ENCODE measurements at places on chromosomes 7 and 10. TPM values are rescaled to one million over a fixed set of nuclear protein-coding genes. Genes with fewer than 3 reads are reported as not detected.

- no peak overlapping the region for H3K4me3 ChIP-seq
- H3K27ac ChIP-seq = no peak overlapping the region
- no peak for DNase-seq
- no peaks in the 10 kb centered on the region for H3K36me3 ChIP-seq
Measured at GRCh38 chr10:110657973-110658691, 14.0 kb downstream of the RBM20 start.

DNA sequence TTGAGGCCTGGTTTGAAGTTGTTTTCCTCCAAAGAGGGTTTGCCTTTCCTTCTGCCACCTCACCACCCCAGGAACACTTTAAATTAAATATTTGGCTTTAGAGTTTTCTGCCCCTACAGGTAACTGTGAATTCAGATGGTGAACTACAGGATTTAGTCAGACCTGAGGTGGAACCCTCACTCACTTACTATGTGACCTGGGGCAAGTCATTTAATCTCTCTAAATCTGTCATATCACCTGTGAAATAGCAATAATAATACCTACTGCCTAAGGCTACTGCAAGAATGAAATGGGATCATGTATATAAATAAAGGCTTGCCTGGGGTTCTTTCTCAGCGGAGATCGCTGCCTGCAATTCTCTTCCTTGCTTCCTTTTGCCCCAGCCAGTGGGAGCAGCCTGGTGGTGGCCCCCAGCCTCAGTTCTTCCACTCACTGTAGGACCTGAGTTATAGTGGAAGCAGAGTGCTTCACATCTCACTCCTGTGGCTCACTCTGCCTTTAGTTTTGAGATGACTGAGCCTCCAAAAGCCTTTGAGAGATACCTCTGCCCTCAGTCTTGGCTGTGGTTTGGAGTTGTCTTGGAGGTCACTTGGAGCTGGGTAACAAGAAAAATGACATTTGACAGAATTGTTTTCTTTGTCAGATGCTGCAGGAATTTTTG, 6.1 kb upstream of the ANKRD2 start:
- H3K4me3 ChIP-seq = no peak overlapping the region
- DNase-seq = no peak
- no peaks in the 10 kb centered on the region for H3K4me1 ChIP-seq
- H3K27ac ChIP-seq = no peak overlapping the region
- no peaks in the 10 kb centered on the region for H3K36me3 ChIP-seq

GRCh38 chr10:94286901-94287300, 75.8 kb downstream of the NOC3L start:
- no peak for DNase-seq
- H3K27me3 ChIP-seq = peaks cover 11% of the 10 kb centered on the region
- H3K4me3 ChIP-seq = no peak overlapping the region

- H3K4me1 ChIP-seq = no peaks in the 10 kb centered on the region
- no peaks in the 10 kb centered on the region for H3K36me3 ChIP-seq
Measured at GRCh38 chr10:105189463-105189800, 548.3 kb downstream of the SORCS3 start.

- H3K4me3 ChIP-seq = no peak overlapping the region
- no peaks in the 10 kb centered on the region for H3K36me3 ChIP-seq
- no peak for DNase-seq
- no peaks in the 10 kb centered on the region for H3K4me1 ChIP-seq
Measured at GRCh38 chr7:119929891-119930290, 343.1 kb upstream of the KCND2 start.

DNA sequence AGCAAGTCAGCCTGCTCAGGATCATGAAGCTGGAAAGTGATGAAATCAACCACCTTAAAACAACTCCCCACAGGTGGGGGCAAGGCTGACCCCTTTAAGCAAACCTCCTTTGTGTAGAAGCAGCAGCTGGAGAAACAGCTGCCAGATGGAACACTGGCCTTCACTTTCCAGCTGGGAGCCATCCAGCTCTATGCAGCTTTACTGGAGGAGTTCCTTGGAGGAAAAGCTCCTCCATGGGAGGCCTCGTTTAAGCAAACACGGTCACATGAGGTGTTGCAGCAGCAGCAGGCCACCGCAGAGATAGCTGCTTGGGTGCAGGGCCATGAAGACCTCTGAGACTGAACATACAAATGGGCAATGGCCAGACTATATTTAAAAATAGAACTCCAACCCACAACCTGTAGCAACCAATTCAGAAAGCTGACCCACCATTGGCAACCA, 13.0 kb upstream of the DLG5 start:
- H3K4me1 ChIP-seq = no peaks in the 10 kb centered on the region
- DNase-seq = no peak
- no peaks in the 10 kb centered on the region for H3K27me3 ChIP-seq
- no peak overlapping the region for H3K4me3 ChIP-seq

Gene ANLN
- 2.8 TPM for total RNA-seq

Gene OLAH
- not detected for total RNA-seq

Gene C10orf67
- 0.49 TPM for total RNA-seq
